ENCODE measurements at places on chromosomes 16 and 17.

DNA sequence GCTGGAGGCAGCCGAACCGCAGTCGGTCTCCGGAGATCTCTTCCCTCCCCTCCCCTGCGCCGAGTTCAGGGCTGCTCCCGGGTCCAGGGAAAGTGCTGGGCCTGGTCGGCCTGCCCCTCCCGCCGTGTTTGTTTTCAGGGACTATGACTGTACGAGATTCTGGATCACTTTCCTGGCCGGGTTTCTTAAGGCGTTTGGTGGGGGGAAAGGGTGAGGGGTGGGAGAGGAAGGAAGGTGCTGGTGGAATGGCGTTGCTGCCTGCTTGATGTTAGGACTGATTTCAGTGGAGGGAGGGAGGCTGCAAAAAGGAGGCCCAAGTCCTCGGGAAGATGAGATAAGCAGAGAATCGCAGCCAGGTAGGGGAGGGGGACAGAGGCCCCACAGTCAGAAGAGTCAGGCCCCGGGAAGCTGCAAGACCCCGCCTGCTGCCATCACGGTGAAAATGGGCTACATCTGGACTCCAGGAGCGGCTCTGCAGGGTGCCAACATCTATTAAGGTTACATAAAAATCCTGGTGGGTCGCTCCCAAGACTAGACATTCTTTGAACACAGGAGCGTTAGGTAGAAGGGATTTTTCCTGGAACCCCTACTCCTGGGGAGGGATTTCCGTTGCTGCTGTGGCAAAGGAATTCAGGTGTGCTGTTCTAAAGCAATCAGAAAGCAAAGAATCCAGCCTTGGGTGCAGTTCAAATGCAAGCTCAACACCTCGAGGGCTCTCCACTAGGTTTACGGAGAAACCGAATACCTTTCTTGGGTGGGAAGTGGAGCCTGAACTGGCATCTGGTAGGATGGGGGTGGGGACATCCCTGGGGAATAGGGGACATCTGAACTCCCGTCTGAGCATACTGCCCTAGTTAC, 1.2 kb downstream of the ARHGAP44 start:
- DNase-seq: no peak

- no peak for DNase-seq
Measured at GRCh38 chr17:29096094-29096493, 53.2 kb downstream of the PIPOX start.

DNA sequence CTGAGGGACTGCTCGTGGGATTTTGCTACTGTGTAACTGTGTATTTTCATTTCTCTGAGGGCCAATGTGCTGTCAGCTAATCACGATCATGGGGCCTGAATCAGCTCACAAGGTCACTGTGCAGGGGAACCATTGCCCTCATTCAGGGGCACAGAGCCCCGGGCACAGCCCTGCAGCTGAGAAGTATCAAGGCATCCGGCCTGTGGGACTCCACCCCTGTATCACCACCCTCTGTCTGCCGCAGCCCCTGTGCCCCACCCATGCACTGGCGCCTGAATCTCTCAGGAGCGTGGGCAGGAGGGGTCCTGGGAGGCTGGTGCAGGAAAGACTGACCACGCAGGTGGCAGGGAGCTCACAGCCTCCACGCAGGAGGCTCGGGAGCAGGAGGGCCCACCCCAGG, 43.4 kb upstream of the RASD1 start:
- DNase-seq: no peak

DNA sequence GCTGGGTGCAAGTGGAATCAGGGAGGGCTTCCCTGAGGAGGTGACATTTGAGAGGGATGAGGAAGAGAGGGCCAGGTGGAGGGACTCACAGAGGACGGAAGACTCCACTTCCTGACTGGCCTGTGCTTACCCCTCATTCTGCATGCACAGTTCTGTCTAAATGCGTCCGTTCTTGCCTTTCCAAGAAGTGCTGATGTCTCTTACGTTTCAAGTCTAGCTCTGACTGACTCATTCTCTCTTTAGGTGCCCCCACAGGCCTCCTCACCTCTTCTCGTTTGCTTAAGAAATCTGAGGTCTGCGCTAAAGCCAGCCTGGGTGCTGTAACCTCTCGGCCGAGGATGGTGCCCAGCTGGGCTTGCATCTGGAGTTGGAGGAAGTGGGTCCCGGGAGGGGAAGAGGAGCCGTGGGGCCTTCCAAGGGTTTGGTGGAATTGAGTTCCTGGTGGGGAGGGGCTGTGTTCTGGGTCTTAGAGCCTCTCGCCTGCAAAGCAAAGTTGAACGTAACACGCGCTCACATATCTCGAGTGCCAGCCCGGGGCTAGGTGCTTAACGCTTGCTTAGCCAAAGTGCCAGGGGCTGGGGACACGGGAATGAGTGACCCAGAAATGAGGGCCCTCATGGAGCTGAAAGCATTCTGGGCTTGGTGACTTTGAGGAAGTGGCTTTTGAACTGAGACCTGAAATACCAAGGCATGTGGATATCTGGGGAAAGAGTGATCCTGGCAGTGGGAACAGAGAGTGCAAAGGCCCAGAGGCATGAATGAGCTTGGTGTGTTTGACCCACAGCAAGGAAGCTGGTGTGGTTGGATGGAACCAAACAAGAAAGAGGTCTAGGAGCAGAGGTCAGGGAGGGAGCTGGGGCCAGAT, 4.8 kb downstream of the IL4R start:
- no peak for DNase-seq

- DNase-seq: no peak
Measured at GRCh38 chr17:28612936-28613872, 781 bp downstream of the RSKR start.

All from amygdala (tissue), 56 donors.